Left kidney (tissue), 8 donors: ENCODE measurements at places on chromosomes 12 and 14.

DNA sequence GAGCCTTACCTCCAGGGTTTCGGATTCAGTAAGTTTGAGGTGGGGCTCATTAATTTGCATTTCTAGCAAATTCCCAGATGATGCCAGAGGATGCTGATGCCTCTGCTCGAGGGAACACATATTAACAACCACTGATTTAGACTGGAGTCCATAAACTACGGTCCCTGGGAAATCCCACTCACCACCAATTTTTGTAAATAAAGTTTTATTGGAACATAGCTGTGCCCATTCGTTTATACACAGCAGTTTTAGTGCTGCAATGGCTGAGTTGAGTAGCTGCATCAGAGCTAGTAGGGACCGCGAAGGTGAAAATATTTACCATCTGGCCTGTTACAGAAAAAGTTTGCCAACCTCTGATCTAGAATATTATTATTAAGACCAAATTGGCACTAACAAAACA, 73.8 kb downstream of the DNAI7 start:
- DNase-seq = no peak

- DNase-seq = no peak
Observed at GRCh38 chr14:105187935-105188524, 6.9 kb upstream of the NUDT14 start.

GRCh38 chr14:53567236-53567780, 389.3 kb downstream of the BMP4 start:
- DNase-seq = no peak

GRCh38 chr12:127562816-127563215, 704.2 kb upstream of the TMEM132C start:
- no peak for DNase-seq

- DNase-seq = no peak
Observed at GRCh38 chr12:118183711-118184110, 47.8 kb downstream of the PEBP1 start.

DNA sequence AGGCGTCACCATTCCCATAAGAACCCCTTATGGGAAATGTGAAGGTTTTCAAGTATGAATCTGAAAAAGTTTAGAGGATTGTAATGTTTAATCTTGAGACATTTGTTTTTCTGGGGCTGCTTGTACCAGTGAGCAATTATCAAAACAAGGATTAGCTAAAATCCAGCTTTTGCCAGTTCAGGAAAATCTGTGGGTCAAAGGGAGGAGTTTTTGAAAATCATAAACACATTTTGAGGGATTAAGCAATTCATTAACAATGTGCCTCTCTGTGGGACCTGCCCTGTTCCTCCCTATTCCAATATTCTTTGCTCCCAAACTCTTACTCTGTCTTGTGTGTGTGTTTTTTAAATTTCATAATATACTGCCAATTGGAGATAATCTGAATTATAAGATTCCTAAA, 11.7 kb upstream of the DAAM1 start:
- DNase-seq = no peak

DNA sequence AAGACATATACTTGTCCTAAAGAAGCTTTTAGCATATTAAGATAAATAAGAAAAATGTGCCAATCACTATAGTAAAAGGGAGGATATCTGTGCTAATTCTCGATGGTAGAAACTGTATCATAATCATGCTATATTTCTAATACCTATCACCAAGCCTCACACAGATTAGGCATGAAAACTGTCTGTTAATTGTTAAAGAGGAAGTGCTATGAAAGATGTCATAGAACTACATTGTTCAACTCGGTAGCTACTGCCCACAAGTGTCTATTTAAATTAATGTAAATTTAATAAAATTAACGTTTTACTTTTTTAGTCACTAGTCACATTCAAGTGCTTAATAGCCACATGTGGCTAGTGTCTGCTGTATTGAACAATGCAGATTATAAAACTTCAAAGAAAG, 77.5 kb upstream of the KICS2 start:
- no peak for DNase-seq

DNA sequence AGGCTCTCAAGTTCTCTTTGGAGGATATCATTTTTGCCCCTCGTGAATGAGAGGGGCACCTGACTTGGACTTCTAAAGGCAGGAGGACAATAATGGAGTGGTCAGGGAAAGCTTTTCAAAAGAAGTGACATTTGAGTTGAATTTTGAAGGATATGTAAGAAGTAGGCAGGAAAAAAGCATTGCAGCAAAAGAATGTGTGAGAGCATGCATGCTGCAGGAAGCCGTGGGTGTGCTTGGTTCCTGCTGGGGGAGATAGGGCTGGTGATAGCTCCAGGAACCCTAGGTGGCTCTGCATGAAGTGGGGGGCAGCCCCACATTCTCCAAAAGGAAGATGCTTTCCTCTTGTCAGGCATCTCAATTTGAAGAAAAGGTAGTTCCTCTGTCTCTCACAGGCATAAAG, 23.1 kb downstream of the ACVR1B start:
- no peak for DNase-seq

DNA sequence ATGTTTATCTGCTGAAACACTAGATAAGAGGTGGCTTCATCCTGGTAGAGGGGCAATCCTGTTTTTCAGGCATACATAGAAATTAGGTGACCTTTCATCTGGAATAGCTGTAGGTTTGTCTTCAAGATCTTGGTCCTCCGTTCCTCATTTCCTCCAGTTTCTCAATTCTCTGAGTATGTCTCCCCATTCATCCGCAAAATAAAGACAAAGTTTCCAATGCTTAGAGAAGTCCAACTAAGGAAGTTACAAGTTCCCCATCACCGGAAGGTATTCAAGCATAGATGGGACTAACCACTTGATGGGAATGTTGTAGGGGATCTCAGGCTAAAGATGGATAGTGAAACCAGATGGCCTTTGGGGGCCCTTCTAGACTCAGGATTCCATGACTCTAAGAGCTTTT, 34.3 kb downstream of the ERG28 start:
- no peak for DNase-seq
